Urinary bladder (tissue), 4 donors: ENCODE measurements at places on chromosomes 1 and 21. TPM values are rescaled to one million over a fixed set of nuclear protein-coding genes. Genes with fewer than 3 reads are reported as not detected.

GRCh38 chr1:226632169-226632879 lies 83.8 kb downstream of the STUM start:
- DNase-seq = no peak

DNA sequence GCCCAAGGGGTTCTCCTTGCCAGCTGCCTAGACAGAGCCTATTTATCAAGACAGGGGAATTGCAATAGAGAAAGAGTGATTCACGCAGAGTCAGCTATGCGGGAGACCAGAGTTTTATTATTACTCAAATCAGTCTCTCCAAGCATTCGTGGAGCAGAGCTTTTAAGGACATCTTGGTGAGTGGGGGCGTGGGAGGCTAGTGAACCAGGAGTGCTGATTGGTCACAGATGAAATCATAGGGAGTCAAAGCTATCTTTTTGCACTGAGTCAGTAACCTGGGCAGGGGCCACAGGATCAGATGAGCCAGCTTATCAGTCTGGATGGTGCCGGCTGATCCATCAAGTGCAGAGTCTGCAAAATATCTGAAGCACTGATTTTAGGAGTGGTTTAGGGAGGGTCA lies 64.8 kb upstream of the MRPS6 start:
- no peak for DNase-seq

DNA sequence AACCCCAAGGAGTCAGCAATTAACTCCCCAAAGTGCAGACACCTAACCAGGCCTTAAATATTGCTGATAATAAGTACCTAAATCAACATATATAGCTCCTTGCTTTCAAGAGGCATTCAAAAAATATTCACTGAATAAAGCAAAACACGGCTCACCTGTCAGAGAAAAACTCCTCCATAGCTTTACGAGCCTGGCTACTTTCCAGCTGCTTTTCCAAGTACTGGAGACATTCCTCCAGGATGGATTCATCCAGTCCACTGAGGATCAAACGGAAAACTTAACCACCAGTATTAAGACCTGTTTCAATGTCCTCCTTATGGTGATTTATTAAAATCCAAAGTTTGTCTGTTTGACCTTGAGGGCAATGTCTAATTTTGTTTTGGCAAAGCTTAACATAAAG lies 44.6 kb downstream of the UBR4 start:
- no peak for DNase-seq

The ITPKB gene
- total RNA-seq = 21.6 TPM

DNA sequence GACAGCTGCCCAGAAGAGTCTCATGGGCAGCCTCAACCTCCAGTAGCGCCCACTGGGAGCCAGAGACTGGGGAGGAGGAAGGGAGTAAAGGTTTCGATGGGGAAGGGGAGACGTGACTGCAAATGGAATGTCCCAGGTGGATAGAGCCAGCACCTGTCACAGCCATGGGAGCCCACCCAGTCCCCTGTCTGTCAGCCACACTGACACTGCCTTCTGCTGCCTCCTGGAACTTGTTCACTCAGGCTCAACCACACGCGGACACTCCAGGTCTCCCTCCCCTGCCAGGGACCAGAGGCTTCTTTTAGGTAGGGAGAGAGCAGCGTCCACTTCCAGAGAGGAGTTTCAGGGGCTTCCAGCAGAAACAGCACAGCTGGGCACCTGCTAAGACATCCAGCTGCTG lies 346.3 kb downstream of the NPHP4 start:
- DNase-seq = no peak

The ECM1 gene
- 8.7 TPM for total RNA-seq
